ENCODE measurements at places on chromosomes 11 and 22.

DNA sequence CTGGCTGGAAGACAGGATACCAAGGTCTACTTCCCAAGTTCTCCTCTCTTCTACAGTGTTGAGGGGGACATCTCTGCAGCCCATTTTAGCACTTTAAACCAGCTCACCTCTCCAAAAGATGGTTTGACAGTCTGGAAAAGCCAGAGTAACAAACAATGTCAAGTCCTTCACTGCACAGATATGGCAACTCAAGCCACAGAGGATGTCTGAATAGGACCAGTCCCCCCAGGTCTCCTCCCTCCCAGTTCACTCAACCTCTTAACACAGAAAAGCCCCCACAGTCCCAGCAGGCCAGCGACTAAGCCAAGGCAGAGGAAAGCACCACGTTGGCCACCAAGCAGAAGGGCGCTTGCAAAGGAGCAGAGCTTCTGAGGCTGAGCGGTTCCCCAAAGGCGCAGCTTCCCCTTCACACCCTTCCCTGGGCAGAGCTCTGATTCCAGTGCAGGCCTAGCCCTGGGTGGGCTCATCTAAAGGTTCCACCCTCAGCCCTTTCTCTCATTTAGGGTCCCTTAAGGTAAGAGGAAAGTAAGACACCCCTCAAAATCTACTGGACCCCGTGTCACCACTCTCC lies 62.7 kb downstream of the PAK1 start:
- DNase-seq: peak; percentile 38

GRCh38 chr22:46355996-46356471 lies 20.5 kb downstream of the TRMU start:
- no peak for DNase-seq

DNA sequence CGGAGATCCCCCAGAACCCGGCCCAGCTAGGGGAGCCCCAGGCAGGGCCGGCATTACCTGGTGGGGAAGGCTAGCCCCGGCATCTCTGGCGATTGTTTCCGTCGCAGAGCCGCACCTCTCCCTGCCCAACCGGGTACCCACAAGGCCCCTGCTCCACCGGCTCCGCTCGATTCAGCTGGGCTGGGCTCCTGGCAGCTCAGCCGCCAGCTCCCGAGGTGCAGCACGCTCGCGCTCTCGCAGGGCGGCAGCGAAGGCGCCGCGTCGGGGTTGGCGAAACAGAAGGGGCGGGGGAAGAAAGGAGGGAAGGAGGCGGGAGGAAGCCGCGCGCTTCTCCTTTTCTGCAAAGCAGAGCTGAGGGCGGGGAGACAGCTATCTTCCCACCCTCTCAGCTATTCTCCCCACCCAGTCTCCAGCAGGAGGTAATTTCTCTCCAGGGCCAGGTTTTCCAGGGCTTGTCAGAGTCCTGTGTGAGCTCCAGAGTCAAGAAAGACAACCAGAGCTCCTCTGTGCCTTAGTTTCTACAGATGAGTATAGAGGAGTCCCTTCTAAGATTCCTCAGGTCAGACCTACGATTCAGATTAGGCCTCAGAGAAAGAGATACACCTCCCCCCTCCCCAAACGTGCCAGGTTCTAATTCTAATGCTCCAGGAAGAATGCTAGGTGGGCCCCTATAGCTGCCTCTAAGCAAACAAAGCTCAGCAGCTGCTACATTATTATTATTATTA lies 62.0 kb downstream of the PAK1 start:
- DNase-seq: peak; percentile 91

DNA sequence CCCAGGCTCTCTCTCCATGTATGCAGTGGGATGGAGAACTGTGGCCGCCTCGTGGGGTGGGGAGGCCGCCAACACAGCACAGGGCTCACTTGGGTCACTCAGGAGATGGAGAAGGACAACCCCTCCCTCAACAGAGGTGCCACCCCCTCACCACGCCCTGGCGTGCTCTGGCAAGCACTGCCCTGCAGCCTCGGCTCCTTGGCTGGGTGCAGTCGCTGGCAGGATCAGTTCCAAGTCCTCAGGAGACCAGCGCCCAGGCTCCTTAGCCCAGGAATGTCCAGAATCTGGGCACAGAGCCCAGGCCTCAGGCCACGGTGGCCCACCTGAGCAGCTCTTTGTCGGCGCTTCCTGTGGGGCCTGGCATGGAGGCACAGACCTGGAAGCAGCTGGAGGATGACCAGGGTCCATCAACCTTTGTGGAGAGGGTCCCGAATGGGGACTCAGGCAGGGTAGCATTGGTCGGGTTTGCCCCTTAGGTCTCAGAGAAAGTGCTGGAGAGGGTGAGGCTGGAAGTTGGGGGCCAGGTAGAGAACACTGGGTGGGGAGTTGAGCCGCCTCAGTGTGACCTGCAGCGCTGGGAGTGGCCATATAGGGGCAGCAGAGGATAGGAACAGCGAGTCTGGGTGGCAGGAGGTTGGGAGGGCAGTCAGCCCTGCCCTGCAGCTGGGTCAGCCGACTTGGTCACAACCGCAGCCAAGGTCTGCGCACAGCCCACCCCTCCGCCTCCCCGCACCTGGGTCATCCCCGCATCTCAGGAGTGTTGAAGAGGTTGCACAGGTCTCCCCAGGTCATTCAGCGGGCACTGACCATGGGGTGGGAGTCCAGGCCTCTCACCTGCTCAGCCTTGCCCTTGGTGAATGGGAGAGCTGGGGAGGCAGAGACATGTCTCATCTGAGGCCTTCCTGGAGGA lies 8.2 kb downstream of the SUSD2 start:
- DNase-seq: peak; percentile 47

DNA sequence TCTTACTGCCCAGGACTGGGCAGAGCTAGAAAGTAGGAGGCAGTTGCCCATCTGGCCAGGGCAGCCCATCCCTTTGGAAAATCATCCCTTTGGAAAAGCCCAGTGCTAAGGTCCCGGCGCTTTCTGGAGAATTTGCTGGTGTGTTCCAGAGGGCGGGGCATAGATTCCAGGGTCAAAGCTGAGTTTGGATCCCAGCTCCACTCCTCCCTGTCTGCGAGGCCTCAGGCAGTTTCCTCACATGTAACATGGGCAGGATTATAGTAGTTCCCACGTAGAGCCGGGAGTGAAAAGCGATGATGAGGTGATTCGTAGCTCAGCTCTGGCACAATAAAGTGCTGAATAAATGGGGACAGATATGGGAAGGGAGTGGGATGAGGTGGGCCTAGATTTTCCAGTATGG lies 31.4 kb upstream of the LRRC10B start:
- DNase-seq: no peak

DNA sequence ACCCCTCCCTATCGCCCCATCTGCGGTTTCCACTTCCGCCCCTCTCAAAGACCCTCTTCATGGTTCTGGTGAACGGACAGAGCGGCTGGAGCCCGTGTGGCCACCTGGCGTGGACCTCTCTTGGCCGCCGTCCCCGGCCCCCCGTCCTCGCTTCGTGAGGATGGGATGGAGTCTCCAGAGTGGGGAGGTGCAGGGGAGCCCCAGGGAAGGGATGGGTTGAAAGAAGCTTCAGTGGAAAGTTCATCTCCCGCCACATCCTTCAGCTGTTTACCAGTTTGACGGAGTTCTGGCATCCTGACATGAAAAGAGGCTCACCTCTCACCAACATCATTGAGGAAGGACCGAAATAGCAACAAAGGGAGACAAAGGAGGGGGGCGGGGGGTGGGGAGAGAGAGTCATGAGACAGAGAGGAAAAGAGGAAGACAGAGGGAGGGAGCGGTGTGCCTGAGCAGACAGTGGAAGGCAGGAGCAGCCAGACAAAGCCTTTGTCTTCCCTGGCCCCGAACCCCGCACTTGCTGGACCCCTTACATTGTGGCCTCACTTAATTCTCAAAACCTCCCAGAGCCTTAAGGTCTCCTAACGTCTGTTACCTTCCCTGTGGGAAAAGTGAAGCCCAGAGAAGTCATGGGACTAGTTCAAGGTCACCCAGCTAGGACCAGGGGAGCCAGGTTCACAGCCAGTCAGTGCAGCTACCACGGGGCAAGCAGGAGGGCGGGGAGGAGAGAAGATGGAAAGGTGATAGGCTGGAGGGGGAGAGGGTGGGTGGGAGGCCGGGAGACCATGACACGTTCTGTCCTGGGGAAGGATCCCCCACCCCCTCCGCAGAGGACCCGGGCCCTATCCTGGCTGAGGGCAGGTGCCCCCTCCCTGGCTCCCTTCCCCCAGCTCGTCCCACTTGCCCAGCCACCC lies 54.9 kb downstream of the CD6 start:
- no peak for DNase-seq

- DNase-seq: no peak
Measured at GRCh38 chr11:6397156-6397555, 6.9 kb downstream of the SMPD1 start.

DNA sequence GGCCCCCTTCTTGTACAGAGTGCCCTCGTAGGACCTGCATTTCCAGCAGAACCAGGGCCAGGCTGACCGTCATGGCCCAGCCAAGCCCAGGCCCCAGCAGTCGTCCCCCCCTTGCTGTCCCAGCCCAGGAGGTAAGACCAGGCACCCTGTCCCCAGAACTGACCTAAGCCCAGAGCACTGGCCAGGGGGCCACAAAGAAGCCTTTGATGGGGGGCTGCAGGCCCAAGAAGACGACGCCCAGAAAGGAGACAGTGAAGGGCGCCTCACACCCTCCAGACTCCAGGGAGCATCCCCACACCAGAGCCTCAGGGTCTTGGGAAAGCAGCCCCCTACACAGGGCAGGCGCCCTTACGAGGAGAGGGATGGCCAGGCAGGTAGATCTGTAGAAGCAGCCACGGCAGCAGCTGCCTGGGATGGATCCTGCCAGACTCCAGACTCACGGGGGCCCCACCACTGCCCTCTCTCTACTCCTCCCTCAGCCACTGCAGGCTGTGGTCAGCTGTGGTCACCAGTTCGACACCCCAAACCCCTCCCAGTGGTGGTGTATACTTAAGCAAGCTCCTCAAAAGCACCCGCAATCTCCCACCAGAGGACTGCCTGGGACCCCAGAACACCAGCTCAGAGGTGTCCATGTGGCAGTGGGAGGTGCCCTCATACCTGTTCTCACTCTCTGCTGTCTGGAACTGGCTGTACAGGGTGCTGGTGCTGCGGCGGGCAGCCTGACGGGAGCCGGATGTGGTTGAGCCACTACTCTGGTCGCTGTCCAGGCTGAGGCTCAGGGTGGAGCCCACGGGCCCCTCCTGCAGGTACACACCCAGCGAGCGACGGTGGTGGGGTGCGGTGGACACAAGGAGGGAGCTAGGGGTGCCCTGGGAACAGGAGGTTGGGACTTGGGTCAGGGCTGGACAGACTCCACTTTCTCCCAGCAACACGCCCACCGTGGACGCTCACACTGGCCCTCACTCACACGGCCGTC lies 27.0 kb downstream of the SBF1 start:
- no peak for DNase-seq

DNA sequence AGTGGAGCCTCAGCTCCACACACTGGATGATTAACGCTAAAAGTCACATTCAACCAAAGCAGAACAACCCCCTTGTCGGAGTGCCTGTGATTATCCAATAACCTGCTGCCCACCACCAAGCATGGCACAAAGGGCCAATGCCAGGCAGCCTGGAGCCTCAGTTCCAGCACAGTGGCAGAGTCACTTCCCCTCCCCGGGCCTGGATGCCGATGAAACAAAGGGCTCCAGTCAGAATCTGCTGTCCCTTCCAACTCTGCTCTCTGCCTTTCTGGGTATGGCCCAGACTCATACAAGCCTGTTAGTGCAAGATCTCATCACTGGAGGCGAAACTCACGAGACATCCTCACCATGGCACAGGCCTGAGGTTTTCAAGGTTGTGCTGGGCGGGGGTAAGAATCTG lies 52.1 kb downstream of the CLTCL1 start:
- no peak for DNase-seq

GRCh38 chr11:92626624-92627023 lies 342.8 kb upstream of the MTNR1B start:
- no peak for DNase-seq

GRCh38 chr11:118511601-118512000 lies 15.7 kb upstream of the TTC36 start:
- no peak for DNase-seq

- DNase-seq: peak; percentile 41
Measured at GRCh38 chr11:10637731-10638151, 55.8 kb downstream of the IRAG1 start.

- DNase-seq: peak; percentile 61
Measured at GRCh38 chr11:45995342-45995734, 72.9 kb downstream of the LARGE2 start.

DNA sequence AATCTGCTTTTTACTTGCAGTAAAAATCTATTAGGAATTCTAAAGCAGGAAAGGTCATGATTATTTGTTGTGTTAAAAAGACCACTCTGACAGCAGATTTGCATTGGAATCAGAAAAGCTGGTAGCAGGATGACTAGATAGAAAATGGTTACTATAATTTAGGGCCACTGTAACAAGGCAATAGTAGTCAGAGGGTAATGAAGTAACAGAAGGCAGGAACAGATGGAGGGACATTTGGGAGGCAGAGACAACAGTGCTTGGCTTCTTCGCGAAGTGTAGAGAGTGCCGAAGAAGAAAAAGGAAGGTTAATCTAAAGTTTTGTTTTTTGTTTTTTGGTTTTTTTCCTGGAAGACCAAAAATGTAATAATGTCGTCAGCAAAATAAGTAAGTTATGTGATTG lies 129.8 kb upstream of the SLC5A12 start:
- DNase-seq: peak; percentile 74

DNA sequence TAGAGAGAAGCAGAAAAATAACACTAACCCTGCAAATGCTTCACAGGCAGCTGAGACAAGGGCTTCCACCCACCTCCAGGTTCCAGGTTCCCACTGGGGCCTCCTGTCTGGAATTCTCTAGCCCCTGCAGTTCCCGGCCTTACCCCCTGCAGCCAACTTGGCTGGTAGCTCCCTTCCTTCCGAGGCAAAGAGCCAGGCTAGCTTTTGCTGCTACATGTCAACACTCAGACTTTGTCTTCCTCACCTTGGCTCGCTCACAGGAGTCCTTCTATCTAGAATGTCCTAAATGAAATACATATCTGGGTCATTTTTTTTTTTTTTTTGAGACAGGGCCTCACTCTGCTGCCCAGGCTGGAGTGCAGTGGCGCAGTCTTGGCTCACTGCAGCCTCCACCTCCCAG lies 9.9 kb upstream of the TTLL1 start:
- DNase-seq: no peak

DNA sequence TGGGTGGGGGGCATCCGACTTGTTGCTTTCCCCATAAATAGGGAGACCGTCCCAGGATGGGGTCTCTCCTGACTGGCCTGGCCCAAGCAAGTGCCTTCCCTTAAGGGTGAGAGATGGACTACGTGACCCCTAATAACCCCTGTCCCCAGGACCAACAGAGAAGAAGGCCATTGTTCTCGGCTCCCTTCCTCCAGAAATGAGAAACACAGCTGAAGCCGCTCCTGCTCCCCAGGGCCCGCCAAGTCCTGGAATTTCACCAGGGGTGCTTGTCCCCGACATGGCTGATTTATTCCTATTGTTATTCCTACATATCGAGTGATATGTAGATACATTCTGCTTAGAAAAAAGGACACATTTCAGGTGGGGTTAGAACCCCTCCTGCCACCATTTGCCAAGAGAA lies 100.8 kb downstream of the TP53I11 start:
- DNase-seq: no peak

GRCh38 chr11:68447015-68447801 lies 13.3 kb upstream of the PPP6R3 start:
- DNase-seq: peak; percentile 88

GRCh38 chr11:66203847-66204246 lies 64.6 kb upstream of the RAB1B start:
- no peak for DNase-seq
